Stimulated activated CD4-positive, alpha-beta T cell treated with anti-CD3 and anti-CD28 coated beads, Interleukin-1b, Interleukin-23, amount 100 ng/mL, for 4 hours (primary cell): ENCODE measurements at places on chromosomes 5 and 9.

DNA sequence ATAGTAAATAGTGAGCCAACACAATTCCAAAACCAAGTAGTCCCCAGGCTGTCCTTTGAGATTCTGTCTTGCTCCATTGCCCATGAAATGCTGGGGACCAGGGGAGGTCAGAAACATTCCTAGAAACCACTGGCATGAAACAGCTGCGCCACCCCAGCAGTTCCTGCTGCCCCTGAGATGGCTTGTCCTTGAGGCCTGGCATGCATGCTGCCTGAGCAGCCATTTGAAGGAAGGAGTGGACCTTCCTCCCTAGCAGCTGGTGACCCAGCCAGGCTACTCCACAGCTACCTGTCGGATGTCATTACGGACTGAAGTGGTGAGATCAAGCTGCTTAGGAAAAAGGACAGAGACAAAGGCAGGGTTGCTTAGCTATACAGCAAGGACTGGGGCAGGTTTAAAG lies 260.6 kb downstream of the DENND1A start:
- DNase-seq = no peak

DNA sequence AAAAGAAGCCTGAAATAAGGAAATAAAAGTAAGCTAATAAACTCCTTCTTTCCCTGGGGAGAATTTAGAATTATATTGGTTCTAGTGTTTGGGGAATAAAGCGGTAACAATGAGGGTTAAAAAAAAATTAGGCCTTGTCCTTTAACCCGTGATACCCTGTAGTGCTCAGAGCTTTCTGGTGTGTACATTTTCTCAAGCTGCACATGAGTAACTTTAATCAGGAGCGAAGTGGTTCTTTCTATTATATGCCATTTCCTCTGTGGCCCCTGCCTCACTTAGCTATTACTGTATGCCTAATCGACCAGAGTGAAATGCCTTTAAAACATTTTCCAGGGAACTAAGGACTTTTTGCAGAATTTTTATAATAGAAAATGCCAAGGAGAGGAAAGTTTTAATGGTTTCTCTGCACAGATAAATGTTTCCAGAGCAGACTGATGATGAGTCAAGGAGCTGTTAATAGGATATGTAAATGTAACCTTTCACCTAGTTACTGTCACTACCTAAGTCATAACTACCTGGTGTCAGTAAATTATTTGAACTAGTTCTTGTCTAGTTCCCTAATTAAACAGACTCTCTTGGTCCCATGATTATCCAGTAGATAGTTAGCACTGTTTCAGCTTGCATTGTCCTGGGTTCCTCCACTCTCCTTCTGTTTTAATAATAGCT lies 7.6 kb downstream of the PAM start:
- no peak for DNase-seq

GRCh38 chr5:73986729-73987128 lies 360.7 kb downstream of the ARHGEF28 start:
- no peak for DNase-seq

DNA sequence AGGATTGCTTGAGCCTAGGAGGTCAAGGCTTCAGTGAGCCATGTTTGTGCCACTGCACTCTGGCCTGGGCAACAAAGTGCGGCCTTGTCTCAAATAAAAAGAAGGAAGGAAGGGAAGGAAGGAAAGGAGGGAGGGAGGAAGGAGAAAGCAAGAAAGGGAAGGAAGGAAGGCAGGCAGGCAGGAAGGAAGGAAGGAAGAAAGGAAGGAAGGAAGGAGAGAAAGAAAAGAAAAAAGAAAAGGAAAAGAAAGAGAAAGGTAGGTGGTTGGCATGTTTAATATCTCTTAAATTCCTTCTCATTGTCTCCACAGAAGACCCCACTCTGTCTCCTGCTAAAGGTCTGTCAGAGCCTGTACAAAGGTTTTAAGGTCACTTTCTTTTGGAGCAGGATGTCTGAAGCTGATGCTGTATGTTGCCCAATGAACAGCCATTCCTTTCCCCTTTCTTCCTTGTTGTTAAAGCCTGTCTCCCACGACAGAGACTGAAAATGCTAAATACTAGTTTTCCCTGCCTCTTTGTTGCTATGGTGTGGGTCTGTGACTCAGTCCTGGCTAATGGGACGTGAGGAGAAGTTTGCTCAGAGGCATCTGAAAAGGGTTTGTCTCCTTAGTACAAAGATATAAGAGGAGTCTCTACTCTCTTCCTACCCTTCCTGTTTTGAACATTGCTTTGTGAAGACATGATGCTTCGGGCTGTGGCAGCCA lies 213.3 kb downstream of the PCSK1 start:
- no peak for DNase-seq

GRCh38 chr9:125687163-125687863 lies 19.7 kb downstream of the MAPKAP1 start:
- DNase-seq = no peak

- no peak for DNase-seq
Measured at GRCh38 chr5:151577566-151577965, 13.6 kb downstream of the FAT2 start.

- no peak for DNase-seq
Measured at GRCh38 chr5:100634937-100635534, 99.9 kb downstream of the FAM174A start.

GRCh38 chr5:149598966-149599365 lies 17.7 kb downstream of the ARHGEF37 start:
- no peak for DNase-seq

- DNase-seq = no peak
Measured at GRCh38 chr5:126780165-126780827, 3.4 kb downstream of the LMNB1 start.

DNA sequence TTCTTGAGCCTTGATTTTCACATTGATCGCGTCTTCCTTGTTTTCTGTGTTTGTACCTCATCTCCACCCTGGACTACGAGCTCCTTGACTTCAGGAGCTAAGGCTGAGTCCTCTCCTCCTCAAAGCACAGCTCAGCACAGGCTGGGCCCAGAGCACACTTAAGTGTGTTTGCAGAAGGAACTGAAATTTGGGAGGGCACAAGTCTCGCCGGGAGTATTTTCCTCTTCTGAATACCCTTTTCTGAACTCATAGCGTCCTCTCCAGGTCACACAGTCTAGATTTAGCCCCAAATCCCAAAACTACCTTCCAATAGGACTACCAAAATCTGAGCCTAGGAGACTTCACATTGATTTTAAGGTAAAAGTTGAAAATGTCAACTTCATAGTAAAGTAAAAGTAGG lies 41.6 kb downstream of the TSTD2 start:
- no peak for DNase-seq

DNA sequence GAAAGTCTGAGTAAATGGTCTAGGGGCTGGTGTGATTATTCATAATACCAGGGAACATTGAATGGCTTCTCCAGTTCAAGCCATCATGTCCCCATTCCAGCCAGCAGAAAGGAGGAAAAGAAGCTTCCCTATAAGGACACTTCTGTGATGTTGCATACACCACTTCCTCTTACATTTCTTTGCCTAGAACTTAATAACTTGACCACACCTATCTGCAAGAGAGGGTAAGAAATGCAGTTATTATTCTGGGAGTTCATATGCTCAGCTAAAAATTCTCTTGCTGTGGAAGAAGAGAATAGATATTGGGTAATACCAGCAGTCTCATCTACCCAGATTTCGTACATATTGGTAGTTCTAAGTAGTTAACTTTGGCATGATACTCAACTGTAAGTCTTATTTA lies 166.1 kb downstream of the SLC28A3 start:
- no peak for DNase-seq

- DNase-seq = no peak
Measured at GRCh38 chr5:135395866-135396265, 3.2 kb downstream of the MACROH2A1 start.

DNA sequence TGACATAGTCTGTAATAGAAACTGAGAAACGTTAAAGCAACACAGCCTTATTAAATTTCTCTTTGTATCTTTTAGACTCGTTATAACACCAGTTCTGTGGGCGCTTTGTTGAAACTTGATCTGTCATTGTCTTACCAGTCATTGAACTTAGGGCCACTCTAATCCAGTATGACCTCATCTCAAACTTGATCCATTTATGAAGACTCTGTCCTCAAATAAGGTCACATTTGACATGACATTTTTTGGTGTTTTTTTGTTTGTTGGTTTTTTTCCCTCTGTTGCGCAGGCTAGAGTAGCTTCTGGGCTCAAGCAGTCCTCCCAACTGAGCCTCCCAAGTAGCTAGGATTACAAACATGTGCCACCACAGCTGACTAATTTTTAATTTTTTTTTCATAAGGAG lies 5.9 kb downstream of the APC start:
- no peak for DNase-seq

DNA sequence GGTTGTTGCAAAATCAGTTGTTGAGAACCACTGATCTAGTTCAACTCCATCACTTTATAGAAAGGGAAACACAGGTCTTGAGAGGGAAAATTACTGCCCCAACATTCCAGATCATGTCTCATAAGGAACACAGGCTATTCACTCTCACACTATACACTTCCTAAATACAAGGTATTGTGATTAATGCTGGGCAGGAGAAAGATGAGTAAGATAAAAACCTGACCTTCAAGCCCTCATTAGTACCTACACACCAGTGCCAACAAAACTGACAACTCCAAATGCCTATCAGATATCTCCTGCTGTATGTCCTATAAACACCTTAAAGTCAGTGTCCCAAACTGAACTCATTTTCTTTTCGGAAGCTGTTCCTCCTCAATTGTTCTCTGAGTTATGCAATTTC lies 8.2 kb downstream of the GNE start:
- no peak for DNase-seq

DNA sequence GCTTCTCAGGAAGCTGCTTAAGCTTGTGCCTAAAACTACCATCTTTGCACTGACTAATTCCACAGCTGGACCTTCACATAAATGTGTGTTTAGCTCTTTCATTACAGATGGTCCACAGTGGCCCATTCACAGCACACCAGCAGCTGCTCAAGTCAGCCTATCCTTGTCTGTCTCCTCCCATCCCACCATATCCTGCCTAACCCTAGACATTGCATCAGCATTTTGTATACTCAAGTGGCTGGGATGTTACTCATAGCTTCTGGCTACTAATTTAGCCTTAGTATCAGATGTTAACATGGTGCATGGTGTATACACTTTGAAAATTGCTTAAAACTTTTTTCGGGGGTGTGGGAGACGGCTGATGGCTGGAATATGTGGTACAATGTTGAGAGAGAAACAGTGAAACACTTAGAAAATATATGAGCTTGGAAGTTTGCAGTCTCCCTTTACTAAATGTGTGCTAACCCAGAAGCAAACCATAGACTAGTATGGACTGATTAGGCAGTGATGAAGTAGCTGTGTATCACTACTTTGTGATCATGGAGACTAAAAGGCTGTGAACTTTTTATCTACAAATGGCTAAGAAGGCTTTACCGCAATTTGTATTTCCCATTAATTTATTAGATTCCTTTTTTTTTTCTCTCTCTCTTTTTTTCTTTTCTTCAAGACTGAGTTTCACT lies 83.1 kb downstream of the JMY start:
- no peak for DNase-seq

DNA sequence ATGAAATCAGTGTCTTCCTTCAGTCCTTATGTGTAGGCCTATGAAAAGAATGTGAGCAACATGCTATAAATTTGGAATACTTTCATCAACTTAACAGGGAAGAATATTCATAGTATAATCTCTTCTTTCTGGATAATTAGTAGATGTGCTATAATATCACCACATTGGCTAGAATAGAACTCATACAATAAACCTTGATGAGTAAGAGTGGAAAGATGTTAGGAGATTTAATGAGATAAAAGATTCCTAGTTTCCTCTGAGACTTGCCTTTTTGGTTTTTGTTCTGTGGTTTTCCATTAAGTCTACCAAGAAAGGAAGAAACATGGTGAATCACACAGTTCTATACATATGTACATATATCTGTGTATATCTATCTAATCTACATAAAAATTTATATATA lies 301.8 kb upstream of the PRR16 start:
- DNase-seq = no peak

GRCh38 chr5:34959323-34959722 lies 30.0 kb downstream of the DNAJC21 start:
- DNase-seq = no peak

- no peak for DNase-seq
Measured at GRCh38 chr9:14155237-14155636, 158.7 kb downstream of the NFIB start.

- DNase-seq = no peak
Measured at GRCh38 chr5:56080375-56081052, 85.8 kb upstream of the IL6ST start.

GRCh38 chr5:175235251-175235960 lies 208.6 kb downstream of the DRD1 start:
- DNase-seq = no peak

- no peak for DNase-seq
Measured at GRCh38 chr5:17190242-17190778, 27.1 kb upstream of the BASP1 start.

- DNase-seq = no peak
Measured at GRCh38 chr9:92890761-92891160, 12.9 kb upstream of the ZNF484 start.

GRCh38 chr9:21399956-21400355 lies 9.0 kb upstream of the IFNA8 start:
- DNase-seq = no peak

DNA sequence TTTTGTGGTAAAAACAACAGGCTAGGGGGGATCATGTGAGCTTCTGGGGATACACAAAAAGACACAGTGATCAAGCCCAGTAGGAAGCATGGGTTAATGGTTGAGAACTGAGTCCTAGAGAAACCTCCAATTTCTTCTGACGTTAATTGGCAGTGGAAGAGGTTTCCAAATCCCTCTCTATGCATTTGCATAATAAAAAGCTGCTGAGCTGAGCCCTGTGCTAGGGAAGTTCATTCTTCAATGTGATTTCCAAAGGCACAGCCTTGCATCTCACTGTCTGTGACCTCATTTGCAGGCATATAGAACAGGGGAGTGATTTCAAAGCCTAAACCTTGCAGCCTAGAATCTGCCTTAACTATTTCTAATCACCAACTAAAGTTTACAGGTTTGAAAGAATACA lies 812 bp downstream of the DNAH5 start:
- no peak for DNase-seq

DNA sequence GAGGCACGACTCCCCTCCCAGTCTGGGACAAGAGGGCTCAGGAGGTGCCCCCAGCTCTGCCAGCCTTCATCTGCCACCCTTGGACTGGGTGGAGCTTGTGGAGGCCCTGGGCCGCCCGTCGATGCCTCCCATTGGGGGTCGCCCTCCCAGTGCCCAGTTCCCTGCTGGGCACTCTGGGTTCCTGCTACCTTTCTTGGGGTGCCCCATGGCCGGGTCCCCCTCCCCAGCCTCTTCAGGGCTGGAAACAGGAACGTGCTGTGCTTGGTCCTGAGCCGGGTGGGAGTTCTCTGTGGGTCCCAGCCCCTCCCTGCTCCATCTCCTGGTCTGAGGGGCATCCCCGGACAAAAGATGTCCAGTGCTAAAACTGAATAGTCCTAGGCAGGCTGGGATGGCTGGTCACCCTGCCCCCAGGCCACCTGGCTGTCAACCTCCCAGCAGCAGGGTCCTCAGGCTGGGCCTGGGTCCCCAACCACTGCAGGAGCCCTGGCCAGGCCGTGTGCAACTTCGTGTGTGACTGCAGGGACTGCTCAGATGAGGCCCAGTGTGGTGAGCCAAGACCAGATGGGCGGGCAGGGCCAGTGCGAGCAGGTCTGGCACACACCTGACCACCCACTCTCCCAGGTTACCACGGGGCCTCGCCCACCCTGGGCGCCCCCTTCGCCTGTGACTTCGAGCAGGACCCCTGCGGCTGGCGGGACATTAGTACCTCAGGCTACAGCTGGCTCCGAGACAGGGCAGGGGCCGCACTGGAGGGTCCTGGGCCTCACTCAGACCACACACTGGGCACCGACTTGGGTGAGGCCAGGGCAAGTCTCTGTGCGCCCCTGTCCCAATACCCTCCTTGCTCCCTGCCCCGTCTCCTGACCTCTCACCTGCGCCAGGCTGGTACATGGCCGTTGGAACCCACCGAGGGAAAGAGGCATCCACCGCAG lies 784 bp downstream of the MAMDC4 start:
- DNase-seq = no peak
